ENCODE measurements at places on chromosomes 11 and 22.
A peak's percentile ranks its signal among the peaks of the same experiment; 100 is the strongest.

- DNase-seq, result no peak
These were observed 25.4 kb upstream of the SORL1 start for GRCh38 chr11:121426476-121427399.

GRCh38 chr11:35343033-35343598 lies 76.2 kb downstream of the SLC1A2 start:
- DNase-seq, result no peak

GRCh38 chr11:83544846-83545245 lies 258.7 kb upstream of the CCDC90B start:
- no peak for DNase-seq

- DNase-seq, result no peak
These were observed 4.8 kb downstream of the ATG16L2 start for GRCh38 chr11:72818971-72819370.

GRCh38 chr11:71064702-71065515 lies 187.5 kb downstream of the SHANK2 start:
- peak; percentile 26 for DNase-seq

DNA sequence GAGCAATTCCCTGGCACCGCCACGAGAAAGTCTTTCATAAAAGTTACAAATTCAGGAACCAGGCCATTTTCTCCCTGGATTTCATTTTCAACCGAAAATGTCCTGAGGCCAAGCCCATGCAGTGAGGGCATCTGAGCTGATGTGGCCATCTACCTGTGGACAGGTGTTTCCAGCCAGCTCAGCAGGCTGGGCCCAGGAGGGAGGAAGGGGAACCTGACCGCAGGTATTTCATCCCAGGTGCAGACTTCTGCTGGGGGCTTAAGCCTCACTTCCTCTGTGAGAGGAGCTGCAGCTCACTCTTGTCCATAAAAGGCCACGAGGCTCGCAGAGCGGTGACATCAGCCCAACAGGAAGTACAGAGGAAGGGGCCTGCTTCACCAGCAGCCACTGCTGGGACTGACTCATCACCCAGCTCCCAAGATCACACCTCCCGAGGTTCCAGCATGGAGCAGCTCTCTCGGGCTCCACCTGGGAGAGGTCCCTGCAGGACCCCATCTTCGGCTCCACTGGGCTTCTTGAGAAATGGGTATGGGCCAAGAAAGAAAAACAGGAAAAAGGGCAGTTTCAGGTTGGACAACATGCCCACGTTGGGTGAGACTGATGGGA lies 56.4 kb downstream of the MYH9 start:
- no peak for DNase-seq

GRCh38 chr11:65774525-65775306 lies 6.1 kb downstream of the AP5B1 start:
- DNase-seq, result no peak

- no peak for DNase-seq
These were observed 9.6 kb downstream of the CYB561A3 start for GRCh38 chr11:61352038-61352437.

GRCh38 chr11:132052904-132053303 lies 682.5 kb downstream of the NTM start:
- DNase-seq, result no peak

- peak; percentile 31 for DNase-seq
These were observed 110.5 kb downstream of the ATG16L2 start for GRCh38 chr11:72924568-72925190.
